ENCODE measurements at places on chromosomes 3 and 15.

GRCh38 chr15:42143356-42143755 lies 13.1 kb downstream of the PLA2G4F start:
- no peak for DNase-seq

DNA sequence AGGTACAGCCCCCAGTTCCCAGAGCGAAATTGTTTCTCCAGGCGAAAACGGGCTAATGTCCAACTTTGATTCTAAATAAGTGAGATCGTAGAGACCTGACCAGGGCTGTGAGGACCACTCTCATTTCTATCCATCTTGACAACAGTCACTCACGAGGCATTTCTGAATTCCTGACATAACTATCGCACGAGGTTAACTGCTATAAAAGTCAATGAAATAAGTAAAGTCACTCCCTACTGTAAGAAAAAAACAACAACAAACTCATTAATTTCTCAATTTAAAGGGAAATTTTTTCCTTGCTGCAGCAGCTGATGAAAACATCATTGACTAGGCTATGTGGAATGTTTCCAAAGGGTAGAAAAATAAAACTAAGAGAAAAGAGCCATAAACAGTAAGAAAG lies 69.1 kb downstream of the GREM1 start:
- DNase-seq = no peak

- peak; percentile 24 for DNase-seq
Observed at GRCh38 chr3:45426161-45426560, 37.8 kb downstream of the LARS2 start.

GRCh38 chr3:38453913-38454177 lies 155 bp downstream of the ACVR2B start:
- no peak for DNase-seq

- no peak for DNase-seq
Observed at GRCh38 chr3:8974458-8974857, 11.2 kb upstream of the RAD18 start.

GRCh38 chr3:127853681-127854080 lies 31.4 kb upstream of the MGLL start:
- no peak for DNase-seq

GRCh38 chr3:81621277-81621676 lies 140.2 kb downstream of the GBE1 start:
- DNase-seq = no peak

GRCh38 chr3:61805510-61806080 lies 244.2 kb downstream of the PTPRG start:
- peak; percentile 50 for DNase-seq

- no peak for DNase-seq
Observed at GRCh38 chr3:94416768-94417167, 353.9 kb downstream of the NSUN3 start.

DNA sequence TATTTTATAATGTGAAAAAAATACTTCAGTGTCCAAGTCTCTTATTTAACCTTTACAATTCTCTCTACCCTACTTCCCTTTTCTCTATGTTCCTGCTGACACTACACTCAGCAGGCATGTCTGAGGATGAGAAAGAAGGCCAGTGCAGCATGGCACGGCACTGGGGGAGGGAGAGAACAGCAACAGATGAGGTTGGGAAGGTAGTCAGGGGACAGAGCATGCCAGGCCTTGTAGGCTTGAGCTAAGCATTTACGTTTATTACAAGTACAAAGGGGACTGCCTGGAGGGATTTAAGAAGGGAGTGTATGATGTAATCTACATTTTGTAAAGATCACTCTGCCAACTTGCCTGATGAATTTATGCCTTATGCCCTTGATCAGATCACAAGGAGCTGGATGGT lies 117.3 kb upstream of the WNT5A start:
- no peak for DNase-seq

GRCh38 chr3:128076483-128077201 lies 24.4 kb downstream of the SEC61A1 start:
- no peak for DNase-seq

- peak; percentile 30 for DNase-seq
Observed at GRCh38 chr15:59501597-59501996, 63.6 kb downstream of the FAM81A start.

GRCh38 chr3:24508423-24508839 lies 13.8 kb upstream of the THRB start:
- no peak for DNase-seq

DNA sequence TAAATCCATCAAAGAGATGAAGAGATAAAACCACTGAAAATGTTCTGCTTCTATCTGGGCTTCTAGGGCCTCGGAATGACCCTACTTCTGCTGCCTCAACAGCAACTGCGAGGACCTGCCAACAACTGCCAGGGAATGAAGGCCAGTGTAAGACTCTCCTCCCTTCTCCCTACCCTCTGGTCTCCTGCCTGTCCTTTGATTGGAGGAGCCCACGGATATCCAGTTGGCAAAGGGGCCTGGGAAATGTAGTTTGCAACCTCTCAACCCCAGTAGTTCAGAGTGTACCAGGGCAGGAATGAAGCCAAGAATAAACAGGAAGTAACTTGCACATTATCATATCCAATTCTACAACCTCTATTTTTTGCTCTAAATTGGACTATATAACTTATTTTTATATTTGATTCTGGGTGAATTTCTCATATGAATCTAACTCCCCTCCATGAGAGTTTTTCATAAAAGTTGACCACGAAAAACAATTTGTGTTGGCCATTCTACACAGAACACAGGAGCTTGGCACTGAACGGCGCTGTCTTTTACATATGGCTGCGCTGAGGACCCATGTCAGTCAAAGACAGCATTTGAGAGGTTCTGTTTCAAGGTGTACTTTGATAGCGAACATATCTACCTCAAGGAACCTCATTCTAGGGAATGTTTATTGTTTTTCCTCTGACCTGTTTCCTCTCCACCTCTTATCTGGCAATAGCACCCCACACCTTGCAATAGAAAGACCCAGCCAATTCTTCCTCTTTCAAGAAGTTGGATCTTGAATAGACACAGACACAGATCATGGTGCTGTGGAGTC lies 91.1 kb upstream of the RNF7 start:
- peak; percentile 57 for DNase-seq

- no peak for DNase-seq
Observed at GRCh38 chr3:140163159-140163763, 228.3 kb downstream of the CLSTN2 start.

- peak; percentile 90 for DNase-seq
Observed at GRCh38 chr15:70362350-70362749, 264.6 kb upstream of the TLE3 start.

- DNase-seq = no peak
Observed at GRCh38 chr15:51580385-51580784, 42.2 kb downstream of the DMXL2 start.

- DNase-seq = no peak
Observed at GRCh38 chr15:93121973-93122910, 33.2 kb upstream of the RGMA start.

DNA sequence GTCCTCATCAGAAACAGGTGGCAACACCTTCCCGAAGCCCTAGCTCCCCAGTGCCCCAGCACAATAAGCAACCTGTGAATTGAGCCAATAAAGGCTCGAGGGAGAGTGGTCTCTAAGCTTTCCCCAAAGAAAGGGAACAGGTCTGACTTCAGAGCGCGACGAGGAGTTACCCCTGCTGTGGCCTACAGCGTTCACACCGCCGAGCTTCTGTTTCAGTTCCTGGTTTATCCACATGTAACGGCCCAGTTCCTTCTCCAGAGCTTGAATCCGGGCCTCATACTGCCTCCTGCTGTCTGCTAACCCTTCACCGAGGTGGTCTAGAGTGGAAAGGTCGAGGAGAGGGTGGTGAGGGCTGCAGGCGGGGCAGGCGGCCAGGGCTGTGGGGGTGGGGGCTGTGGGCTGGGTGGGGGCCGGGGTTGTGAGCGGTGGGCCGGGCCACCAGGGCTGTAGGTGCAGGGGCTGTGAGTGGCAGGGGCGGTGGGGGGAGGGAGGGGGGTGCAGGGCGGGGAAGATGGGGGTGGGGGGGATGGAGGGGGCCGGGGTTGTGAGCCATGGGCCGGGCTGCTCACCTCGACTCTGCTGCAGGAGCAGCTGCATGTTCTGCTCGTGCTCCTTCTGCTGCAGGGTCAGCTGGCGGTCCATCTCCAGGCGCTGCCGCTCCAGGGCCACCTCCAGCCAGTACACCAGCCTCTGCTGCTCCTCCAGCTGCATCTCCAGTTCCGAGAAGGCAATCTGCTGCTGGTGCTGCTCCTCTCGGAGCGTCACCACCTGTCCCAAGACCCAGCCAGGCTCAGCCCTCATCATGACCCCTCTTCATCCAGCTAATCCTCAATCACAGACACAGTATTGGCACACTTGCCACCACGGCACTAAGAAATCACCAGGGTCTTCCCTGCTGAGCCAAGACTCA lies 26.2 kb downstream of the KIF7 start:
- DNase-seq = no peak
